ENCODE measurements at places on chromosomes 1 and 21.
A peak's percentile ranks its signal among the peaks of the same experiment; 100 is the strongest.

GRCh38 chr1:201750934-201751333 lies 78.0 kb upstream of the IPO9 start:
- no peak for DNase-seq

DNA sequence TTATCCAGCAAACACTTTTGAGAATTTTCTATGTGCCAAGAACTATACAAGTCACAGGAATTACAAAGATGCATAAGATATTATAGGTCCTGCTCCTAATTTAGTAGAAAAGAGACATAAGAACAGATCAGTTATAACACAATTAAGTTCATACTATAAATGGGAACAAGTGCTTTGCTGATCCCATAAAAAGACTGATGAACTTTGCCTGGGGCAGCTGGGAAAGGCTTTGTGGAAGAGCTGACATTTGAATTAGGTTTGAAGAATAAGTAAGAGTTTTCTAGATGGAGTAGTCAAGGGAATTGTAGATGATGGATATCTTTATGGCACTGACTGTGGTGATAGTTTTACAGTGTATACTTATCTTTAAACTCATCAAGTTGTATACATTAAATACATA lies 76.5 kb downstream of the VCAM1 start:
- no peak for DNase-seq

DNA sequence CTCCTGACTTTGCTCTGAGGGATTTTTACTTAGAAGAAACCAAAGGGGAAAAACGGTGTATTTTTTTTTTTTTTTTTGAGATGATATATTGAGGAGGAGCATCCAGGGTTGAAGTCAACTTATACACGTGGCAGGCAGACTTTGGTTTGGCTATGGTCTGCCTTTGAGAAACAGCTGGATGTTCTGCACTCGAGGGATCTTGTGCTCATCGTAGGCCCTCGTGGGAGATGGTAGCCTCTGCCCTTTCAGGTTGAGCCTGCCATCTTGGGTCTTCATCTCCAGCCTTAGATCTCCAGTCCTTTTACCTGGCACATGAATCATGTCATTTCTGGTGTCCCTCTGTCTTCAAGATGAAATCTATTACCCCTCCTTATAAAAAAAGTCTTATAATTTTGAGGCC lies 67.1 kb upstream of the UBE2U start:
- no peak for DNase-seq

GRCh38 chr1:110237386-110238152 lies 27.5 kb downstream of the KCNC4 start:
- no peak for DNase-seq

DNA sequence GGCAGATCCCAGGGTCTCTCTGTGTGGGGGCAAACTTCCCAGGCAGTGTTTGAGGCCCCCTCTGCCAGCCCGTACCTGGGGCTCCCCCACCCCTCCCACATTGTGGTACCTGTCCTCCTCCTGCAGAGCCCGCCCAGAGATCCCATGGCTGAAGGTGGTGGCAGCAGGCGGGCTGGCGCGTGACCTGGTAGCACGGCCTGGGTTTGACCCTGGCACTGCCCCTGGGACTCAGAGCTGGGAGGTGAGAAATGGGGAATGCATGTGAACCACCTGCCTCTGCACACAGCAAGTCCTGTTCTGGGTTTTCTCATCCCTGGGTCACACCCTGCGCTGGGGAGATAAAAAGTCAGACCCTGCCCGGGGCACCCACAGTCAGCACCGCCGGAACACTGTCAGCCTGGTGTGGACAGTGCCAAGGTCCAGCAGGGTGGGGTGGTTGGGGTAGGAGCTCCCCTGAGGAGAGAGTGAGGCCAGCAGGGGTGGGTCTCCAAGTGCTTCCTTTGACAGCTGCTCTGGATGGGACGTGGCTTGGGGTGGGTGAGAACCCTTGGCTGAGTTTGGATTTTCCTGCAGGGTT lies 11.8 kb downstream of the AGRN start:
- no peak for DNase-seq

DNA sequence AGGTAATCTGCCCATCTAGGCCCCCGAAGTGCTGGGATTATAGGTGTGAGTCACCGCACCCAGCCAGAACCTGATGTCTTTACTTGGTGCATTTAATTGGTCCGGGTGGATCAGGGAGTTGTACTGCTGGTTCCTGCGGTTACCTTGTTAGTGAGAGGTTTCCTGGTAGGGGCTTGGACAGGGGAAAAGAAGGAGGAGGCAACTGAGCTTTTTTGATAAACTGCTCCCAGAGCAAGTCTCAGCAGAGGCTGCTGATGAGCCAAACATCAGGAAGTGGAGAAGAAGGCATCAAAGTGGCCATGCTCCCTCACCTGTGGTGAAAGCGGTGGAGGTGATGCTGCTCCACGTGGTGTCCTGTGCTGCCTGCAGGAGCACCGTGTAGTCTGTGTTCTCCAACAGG lies 161.5 kb upstream of the KIAA0040 start:
- DNase-seq, result no peak

GRCh38 chr1:228031276-228031995 lies 24.6 kb downstream of the WNT3A start:
- DNase-seq, result no peak

DNA sequence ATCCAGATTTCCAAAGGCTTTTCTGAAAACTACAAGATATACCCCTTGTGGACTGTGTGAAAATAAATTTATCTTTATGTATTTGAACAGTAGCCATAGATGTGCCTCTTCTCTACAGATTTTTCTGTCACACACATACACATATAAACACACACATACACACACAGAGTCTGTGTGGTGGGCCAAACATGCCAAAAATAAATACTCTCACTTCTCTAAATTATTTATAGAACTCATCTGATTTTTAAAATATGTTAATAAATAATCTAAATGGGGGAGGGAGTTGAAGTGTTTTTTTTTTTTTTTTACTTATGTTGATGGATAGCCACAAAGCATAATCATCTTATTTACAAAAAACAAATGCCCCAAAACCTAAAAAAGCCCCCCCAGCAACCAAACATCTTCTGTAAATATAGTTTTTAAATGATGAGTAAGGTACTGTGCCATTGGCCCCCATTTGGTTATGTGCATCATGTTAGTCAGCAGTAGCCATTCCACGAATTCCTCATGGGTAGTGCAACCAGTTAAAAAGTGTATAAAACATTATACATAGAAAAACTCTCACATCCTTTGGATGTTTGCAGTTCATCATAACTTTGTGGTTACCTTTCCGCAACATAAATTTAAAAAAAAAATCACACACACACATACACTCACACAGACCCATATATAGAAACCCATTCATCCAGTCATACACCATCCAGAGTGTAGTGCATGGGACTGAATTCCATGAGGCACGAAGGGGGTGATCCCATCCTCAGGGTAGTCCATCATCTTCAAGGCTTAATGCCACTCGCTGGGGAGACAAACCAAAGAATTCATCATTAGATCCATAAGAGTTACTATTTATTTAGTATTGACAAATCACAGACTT lies 8.2 kb upstream of the MAGOH start:
- DNase-seq, result no peak

GRCh38 chr21:25881524-25882376 lies 147.0 kb downstream of the GABPA start:
- DNase-seq, result peak; percentile 21
